ENCODE measurements at places on chromosomes 1 and 21. TPM values are rescaled to one million over a fixed set of nuclear protein-coding genes. Genes with fewer than 3 reads are reported as not detected.

GRCh38 chr1:231418101-231418740, 3.9 kb downstream of the EGLN1 start:
- no peak for DNase-seq

GRCh38 chr1:111219557-111220286, 7.8 kb upstream of the CHI3L2 start:
- no peak for DNase-seq

DNA sequence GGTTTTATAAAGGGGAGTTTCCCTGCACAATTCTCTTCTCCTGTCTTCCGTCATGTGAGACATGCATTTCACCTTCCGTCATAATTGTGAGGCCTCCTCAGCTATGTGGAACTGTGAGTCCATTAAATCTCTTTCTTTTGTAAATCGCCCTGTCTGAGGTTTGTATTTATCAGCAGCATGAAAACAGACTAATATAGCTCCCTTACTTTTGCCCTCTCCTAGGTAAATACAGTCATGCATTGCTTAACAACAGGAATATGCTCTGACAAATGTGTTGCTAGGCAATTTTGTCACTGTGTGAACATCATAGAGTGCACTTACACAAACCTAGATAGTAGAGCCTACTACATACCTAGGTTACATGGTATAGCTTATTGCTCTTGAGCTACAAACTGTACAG, 616.8 kb downstream of the RWDD3 start:
- no peak for DNase-seq

DNA sequence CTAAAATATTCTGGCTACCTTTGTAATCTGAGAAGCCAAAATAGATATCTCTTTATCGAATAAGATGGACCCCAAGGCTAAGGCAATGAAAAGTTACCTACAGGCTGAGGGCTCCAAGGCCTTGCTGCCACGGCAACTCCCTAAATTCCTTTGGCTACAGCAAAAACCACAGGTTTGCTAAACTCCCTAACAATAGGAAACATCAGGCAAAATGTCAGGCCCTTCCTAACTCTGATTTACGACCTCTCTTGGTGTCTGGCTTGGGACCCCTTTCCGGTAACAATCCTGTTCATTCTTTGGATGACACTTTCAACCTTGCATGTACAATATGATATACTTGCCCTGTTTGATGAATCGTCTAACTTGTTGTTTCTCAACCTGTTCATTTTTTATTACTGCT, 11.3 kb upstream of the OR2T8 start:
- DNase-seq = no peak

DNA sequence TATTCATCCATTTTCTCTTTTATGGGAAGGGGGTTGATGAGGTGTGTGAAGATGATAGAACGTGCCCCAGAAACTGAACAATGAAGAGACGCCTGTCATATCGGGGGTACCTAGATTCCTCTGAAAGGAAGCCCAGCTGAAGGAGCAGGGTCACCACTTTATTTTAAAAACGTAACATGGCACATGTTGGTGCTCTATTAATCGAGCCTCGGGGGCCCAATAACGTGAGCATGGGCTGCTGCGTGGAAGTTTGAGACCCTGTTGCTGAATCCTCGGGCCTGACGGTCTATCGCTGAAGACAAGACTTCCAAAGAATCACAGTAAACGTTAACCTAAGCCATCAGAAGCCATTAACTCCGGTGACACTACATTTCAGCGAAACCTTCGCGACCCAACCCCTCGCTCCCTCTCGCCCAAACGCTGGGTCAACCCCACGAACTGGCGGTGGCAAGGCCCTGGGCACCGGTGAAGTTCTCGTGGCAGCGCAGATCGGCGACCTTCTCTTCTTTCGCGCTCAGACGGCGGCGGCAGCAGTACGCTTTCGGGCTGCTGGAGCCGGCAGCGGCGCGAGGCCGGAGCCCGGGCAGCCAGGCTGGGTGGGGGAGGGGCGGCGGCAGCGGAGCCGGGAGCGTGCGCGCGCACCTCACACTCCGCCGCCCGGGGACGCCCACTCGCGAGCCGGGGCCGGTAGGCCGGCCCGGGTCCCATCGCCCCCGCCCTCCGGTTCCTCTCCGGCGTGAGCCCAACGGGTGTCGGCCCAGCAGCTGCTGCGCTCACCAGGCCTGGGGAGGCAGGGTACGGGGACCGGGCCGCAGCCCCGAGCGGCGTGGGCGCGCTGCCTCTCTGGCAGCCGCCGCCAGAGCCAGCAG, 838 bp upstream of the MAN1A2 start:
- peak; percentile 75 for DNase-seq

- no peak for DNase-seq
These were observed 6.3 kb downstream of the MCL1 start for GRCh38 chr1:150572918-150573647.

DNA sequence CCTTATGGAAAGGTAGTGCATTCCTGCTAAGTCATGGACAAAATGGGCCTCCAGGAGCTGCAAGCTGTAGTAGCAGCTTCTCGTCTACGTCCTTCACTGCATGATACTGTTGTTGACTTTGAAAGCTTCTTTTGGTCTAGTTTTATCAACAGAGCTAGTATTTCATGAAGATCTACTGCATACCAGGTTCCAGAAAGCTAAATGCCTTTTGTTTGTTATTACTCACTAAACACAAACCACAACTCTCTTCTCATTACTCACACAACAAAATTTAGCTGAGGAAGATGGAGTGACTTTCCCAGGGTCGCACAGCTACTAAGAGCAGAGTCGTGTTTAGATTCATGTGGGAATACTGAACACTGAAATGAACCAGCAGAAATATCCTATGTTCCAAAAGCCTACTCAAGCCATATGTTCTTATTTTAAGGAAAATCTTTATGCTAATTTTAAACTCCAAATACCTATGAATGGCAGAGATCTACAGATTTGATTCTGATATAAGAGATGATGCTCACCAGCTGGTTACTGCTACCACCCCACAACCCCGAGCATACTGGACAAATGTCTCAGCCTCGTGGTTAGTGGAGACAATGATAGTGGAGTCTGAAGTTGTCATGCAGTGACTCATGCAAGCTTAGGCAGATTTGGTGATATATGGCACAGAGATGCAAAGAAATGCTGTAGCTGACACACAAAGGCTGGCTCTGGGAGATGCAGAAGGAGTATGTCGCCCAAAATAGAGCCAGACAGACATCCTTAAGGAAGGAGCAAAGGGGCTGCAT, 20.6 kb downstream of the PGBD2 start:
- DNase-seq = peak; percentile 41

The PALMD gene
- total RNA-seq = 2.7 TPM

The NTMT2 gene
- not detected for total RNA-seq

The C1orf94 gene
- total RNA-seq = not detected

The RHCE gene
- total RNA-seq = not detected

The HDGF gene
- total RNA-seq = 371 TPM

The CFAP57 gene
- 0.50 TPM for total RNA-seq
